DMS79 (cell line): ENCODE measurements at places on chromosomes 16 and 17.

DNA sequence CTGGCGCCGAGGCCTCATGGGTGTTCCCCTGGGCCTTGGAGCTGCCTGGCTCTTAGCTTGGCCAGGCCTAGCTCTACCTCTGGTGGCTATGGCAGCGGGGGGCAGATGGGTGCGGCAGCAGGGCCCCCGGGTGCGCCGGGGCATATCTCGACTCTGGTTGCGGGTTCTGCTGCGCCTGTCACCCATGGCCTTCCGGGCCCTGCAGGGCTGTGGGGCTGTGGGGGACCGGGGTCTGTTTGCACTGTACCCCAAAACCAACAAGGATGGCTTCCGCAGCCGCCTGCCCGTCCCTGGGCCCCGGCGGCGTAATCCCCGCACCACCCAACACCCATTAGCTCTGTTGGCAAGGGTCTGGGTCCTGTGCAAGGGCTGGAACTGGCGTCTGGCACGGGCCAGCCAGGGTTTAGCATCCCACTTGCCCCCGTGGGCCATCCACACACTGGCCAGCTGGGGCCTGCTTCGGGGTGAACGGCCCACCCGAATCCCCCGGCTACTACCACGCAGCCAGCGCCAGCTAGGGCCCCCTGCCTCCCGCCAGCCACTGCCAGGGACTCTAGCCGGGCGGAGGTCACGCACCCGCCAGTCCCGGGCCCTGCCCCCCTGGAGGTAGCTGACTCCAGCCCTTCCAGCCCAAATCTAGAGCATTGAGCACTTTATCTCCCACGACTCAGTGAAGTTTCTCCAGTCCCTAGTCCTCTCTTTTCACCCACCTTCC is 7.9 kb downstream of the HIRIP3 start:
- no peak for DNase-seq

GRCh38 chr17:49456183-49456965 is 38.7 kb upstream of the NGFR start:
- DNase-seq, result no peak

DNA sequence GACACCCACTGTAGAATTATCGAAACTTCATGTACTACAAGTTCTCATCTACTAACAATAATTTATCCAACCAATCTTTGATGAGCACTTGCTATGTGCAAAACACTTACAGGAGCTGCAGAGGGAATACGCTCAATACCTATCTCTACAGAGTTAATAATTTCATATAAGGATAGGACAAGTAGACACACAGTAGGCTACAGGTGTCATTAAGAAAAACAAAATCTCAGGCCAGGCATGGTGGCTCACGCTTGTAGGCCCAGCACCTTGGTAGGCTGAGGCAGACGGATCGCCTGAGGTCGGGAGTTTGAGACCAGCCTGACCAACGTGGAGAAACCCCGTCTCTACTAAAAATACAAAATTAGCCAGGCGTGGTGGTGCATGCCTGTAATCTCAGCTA is 91.3 kb upstream of the PLEKHM1 start:
- no peak for DNase-seq

DNA sequence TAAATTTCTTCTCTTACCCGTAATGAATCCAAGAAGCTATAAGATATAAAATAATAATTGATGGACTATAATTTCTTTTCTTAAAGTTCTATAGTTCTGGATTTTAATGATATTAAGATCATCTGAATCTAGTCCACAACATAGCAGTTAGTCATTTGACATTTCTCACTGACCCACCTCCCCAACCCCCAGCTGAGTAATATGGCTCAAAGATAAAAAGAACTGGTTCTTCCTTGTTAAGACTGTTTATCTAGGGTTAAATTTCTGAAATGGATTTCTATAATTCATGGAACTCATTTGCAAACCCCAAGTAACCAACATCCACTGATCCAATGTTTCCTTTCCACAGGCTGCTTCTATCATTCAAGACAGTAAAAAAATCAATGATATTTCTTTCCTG is 133.9 kb upstream of the SOX9 start:
- no peak for DNase-seq

- DNase-seq, result no peak
Measured at GRCh38 chr16:67663151-67663876, 2.6 kb downstream of the PARD6A start.

- DNase-seq, result no peak
Measured at GRCh38 chr16:46961373-46962353, 11.8 kb downstream of the DNAJA2 start.

GRCh38 chr17:76501827-76502307 is 644 bp upstream of the RHBDF2 start:
- DNase-seq, result no peak

DNA sequence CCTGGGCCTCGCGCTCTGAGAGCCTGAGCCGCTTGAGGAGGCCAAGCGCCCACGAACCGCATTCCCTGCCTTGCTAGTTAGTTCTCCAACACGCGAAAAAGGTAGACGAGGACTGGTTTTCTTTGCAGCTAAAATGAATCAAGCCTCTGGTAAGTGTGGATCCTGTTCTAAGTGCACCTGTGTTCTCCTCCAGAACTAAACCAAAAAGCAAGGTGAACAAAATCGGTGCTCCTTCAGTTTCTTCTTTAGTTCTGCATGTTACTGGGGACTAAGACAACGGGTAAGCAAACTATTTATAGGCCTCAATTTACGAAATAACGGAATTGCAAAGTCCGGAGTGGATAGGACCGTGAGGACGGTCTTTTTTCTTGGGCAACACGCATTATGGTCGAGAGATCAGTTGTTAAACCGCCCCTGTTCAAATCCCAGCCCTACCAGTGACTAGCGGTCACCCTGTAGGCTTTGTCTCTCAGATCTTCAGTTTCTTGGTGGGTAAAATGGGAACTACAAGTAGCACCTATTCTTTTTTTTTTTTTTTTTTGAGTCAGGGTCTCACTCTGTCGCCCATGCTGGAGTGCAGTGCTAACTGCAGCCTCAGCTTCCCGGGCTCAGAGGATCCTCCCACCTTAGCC is 993 bp upstream of the ANKRD11 start:
- DNase-seq, result no peak

- peak; percentile 76 for DNase-seq
Measured at GRCh38 chr16:23182679-23183542, at the start of gene SCNN1G. SCNN1G (plus strand) TSS chr16:23182745; CDS start chr16:23186272, 3,527 bp downstream.

GRCh38 chr16:714079-714478 is 839 bp upstream of the METRN start:
- DNase-seq, result no peak

DNA sequence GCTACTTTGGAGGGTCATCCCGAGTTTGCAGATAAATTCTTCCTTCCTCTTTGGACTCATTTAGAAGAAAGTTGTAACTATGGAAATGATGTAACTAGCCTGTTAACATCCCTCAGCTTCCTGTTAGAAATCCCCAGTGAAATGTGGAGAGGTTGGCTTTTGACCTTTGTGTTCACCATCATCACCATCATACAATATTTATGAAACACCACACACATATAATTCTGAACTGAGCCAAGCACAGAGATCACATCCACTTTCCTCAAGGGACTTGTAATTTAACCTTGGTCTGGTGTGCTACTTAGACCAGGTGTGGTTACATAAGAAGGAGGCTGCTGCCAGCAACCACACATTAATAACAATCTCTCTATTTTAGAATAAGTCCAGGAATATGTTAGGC is 2.5 kb downstream of the CAPNS2 start:
- peak; percentile 15 for DNase-seq

DNA sequence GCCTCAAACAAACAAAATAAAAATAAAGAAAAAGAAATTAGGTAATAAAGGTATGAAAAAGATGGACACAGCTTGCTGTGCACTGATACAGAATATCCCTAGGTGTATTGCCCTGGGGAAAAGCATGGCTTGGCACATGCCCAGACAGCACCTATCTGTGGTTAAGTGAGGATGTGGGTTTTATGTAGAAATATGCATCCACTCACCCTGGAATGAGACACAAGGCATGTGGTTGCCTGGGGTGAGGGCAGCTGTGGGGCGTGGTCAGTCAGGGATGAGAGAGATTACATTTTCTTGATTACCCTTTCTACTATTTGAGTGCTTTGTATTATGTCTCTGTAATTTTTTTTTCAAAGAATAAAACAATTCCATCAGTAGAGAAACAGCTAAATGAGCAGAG is 6.9 kb downstream of the PLLP start:
- no peak for DNase-seq

- DNase-seq, result no peak
Measured at GRCh38 chr17:78820841-78821240, 19.8 kb downstream of the USP36 start.

DNA sequence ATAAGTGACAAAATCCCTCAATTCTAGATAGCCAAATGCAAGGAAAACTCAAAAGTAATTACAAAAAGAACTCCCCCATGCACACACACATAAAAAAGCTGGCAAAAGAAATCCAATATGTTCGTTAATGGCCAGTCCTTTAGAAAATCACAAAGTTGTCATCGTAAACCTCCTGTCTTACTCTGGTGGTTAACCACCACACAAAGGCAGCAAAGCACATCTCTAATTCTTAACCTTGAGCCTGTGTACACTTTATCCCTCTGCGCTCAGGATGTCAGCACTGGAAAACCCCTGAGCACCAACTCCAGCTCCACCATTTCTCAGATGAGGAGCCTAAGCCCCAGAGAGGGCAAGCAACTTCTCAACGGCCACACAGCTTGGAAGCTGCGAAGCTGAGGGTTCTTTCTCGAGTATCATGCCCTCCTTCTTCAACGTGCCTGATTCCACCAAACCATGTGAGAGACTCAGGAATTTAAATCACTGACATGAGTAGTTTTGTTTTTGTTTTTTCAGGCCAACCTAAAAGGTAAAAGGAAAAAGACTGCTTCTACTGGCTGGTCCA is 72.5 kb downstream of the C16orf95 start:
- DNase-seq, result no peak

DNA sequence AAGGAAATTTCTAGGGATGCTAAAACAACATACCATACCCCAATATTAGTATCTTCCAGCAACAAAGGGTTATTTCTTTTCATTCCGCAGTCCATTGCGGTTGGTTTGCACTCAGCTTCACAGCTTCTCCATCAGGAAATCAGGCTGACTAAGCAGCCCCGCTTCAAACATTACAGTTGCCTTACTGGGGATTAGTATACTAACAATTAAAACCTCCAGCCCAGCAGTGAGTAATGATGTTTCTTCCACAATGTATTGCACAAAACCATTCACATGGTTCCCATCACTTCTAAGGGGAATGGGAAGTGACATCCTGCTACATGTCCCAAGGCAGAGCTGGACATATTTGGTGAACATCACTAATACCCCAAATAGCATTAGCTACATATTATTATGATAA is 1384.9 kb downstream of the CDH8 start:
- no peak for DNase-seq

DNA sequence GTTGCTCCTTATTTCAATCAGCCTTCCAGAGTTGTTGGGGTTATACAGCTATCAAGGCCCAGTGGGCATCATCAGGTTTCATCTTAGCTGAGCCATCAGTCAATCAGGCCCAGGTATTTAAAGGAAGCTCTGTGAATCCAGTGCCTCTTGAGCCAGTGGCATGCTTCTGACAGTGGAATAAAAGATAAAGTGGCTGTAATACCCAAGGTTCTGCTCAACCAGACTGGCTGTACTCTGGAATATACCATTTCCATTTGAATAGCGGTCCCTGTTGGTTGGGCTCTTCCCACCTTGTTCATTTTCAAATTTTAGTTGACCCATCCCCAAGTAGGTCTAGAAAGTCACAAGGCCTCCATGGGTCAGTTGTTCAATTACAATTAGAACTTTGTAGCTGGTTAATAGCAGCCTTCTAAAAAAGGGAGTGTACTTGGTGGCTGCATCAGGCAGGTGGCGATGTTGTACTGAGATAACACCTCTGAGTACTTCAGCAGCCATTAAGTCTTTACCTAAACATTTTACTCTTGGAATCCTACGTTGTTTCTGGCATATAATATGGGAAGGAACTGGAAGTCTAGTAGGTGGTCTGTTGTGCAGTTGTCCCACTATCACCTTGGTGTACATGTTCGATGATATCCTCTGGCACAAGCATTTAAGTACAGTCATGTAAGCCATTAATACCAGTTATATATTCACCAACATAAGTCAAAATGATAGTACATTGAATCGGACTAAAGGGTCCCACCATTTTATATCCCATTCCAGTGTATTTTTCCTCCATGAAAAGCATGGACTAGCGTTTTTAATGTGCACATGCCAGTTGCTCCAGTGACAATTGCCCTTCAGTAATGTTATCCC is 294.1 kb downstream of the BCAS3 start:
- no peak for DNase-seq

GRCh38 chr16:48193846-48194245 is 38.1 kb upstream of the ABCC12 start:
- no peak for DNase-seq

GRCh38 chr17:4980644-4981216 is 6.7 kb downstream of the CAMTA2 start:
- no peak for DNase-seq

DNA sequence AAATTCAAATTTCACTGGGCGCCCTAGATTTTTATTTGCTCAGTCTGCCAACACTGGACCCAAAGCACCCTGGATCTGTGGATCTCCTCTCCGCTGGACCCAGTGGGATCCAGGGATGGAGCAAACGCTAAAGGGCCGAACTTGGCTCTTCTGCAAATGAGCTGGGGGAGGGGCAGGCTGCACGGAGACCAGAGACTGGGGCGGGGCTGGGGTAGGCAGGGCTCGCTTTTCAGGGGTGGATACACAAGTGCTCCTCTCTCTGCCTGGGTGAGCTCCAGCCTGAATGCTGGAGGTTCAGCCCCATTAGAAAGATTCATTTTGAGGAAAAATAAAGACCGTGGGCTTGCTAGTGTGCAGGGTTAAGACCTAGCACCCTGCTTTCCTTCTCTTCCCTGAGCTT is 8.9 kb downstream of the CBX4 start:
- no peak for DNase-seq

GRCh38 chr17:50721194-50722010 is 2.0 kb downstream of the LUC7L3 start:
- no peak for DNase-seq

DNA sequence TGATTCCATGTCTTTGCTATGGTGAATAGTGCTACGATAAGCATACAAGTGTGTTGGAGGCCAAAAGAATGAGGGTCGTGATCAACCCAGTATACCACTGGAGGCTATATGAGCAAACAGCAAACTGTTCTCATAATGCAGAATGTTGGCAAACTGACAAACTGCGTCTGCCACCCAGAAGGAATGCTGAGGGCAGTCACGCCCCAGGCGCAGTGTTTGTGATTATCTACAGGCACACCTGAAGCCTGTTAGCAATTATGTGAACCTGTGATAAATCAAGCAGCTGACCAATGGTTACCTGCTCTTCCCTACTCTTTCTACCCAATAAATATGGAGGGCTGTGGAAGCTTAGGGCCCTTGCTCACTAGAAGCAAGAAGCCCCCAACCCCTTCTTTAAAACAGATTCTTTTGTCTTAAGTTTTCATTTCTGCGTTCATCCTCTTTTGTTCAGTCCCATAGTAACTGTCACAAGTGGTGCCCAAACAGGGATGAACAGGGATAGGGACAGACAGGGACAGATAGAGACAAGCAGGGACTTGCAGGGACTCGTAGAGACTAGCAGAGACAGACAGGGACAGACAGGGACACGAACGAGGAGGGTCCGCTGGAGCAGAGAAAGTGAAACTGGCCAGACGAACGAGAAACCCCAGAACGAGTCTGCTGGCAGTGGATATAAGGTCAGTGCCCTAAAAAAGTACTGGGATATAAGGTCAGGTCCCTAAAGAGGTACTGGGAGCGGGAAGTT is 25.1 kb downstream of the CD300LG start:
- DNase-seq, result no peak

- peak; percentile 50 for DNase-seq
Measured at GRCh38 chr17:2093349-2093748, 38.4 kb downstream of the HIC1 start.
